DND-41 (cell line): ENCODE measurements at places on chromosomes 1 and 21.

GRCh38 chr1:110102081-110102480, 10.2 kb upstream of the UBL4B start:
- DNase-seq, result no peak
- H3K36me3 ChIP-seq, result no peaks in the 10 kb centered on the region
- H3K4me3 ChIP-seq, result no peak overlapping the region
- H3K27me3 ChIP-seq, result peaks cover 12% of the 10 kb centered on the region
- H3K27ac ChIP-seq, result no peak overlapping the region

DNA sequence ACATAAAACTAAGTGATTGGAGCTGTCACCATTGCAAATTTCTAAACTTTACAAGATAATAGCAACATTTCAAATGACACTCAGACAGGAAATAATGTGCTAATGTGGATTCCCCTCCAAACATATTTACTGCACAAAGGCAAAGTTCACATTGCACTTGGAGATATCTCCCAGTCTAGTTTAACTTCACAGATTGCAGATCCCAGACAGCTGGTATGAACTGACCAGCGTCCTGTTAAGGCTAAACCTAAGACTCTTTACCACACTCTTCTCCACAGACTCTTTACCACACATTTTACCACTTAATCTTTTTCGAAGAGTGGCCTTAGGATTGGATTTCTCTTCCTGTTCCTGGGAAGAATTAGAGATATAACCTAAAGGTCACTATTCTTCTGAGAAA, 40.6 kb upstream of the HSD3B1 start:
- H3K4me1 ChIP-seq, result no peaks in the 10 kb centered on the region
- H3K27ac ChIP-seq, result no peak overlapping the region
- peaks cover 6% of the 10 kb centered on the region for H3K27me3 ChIP-seq

- H3K4me3 ChIP-seq, result no peak overlapping the region
- DNase-seq, result no peak
- no peaks in the 10 kb centered on the region for H3K27me3 ChIP-seq
- H3K36me3 ChIP-seq, result no peaks in the 10 kb centered on the region
- H3K27ac ChIP-seq, result no peak overlapping the region
Observed at GRCh38 chr1:101738475-101738874, 258.3 kb downstream of the OLFM3 start.

GRCh38 chr1:168832661-168833060, 103.7 kb upstream of the DPT start:
- no peaks in the 10 kb centered on the region for H3K36me3 ChIP-seq
- no peak overlapping the region for H3K4me3 ChIP-seq
- no peaks in the 10 kb centered on the region for H3K27me3 ChIP-seq
- no peak overlapping the region for H3K27ac ChIP-seq
- DNase-seq, result no peak

- H3K36me3 ChIP-seq, result peaks cover 73% of the 10 kb centered on the region
- H3K27ac ChIP-seq, result no peak overlapping the region
- no peak for DNase-seq
- H3K4me3 ChIP-seq, result no peak overlapping the region
- peaks cover under 1% of the 10 kb centered on the region for H3K4me1 ChIP-seq
Observed at GRCh38 chr1:154334079-154335024, 9.0 kb downstream of the ATP8B2 start.

DNA sequence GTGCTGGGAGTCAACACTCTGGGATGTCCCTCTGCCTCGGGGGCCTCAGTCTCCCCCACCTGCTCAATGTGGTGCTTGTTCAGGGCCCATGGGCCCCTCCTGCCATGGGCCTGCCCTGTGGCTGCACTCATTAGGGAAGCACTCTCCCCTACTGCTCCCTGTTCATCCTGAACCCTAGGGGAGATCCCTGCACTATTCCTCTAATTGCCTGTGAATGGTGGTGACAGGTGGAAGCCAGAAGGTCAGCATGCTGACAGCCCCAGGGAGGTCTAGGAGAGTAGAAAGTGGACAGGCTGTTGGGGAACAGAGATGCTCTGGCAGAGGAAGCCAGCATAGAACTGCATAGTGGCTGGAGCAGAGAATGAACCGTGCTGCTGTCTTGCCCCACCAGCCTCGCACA, 217.6 kb downstream of the TRABD2B start:
- no peak overlapping the region for H3K4me3 ChIP-seq
- no peaks in the 10 kb centered on the region for H3K4me1 ChIP-seq
- no peak overlapping the region for H3K27ac ChIP-seq
- H3K27me3 ChIP-seq, result peaks cover 10% of the 10 kb centered on the region

DNA sequence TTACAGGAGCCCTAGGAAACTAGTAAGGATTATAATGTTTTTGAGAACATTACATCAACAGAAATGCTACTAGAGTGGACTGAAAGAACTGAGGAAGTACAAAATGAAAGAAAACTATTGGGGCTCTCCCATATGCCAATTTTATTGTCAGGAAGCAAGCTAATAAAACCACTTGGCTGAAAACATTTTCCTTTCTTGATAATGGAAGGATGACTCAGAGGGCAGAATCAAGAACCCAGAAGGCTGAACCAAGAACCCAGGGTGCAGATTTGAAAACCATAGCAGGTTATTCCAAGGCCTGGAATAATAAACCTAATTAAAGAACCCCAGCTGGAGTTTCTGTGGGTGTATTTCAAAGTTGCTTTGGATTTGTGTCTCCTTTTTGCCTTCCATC, 70.7 kb downstream of the RPE65 start:
- H3K4me1 ChIP-seq, result no peaks in the 10 kb centered on the region
- no peak overlapping the region for H3K27ac ChIP-seq
- DNase-seq, result no peak
- H3K36me3 ChIP-seq, result no peaks in the 10 kb centered on the region
- H3K27me3 ChIP-seq, result peaks cover 3% of the 10 kb centered on the region
- no peak overlapping the region for H3K4me3 ChIP-seq

DNA sequence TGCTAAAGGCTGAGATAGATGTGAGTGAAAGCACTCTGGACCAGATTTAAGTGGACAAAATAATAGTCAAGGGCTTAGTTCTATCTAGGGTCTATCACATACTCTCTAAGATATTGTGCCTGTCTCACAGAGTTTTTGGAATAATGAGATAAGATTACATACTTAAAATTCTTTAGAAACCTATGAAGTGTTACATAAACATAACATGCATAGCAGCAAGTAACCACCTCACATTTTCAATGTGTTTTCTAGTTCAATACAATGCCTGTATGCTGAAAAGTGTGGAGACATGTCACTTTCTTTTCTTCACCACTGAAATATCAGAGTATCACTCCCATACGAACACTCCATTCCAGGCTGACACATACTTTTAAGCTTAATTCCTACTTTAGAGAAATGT, 16.2 kb downstream of the SDCCAG8 start:
- no peak overlapping the region for H3K27ac ChIP-seq
- no peak for DNase-seq
- no peak overlapping the region for H3K4me3 ChIP-seq
- H3K27me3 ChIP-seq, result no peaks in the 10 kb centered on the region
- peaks cover 2% of the 10 kb centered on the region; the same call in 1 of the 2 replicates for H3K4me1 ChIP-seq
- H3K36me3 ChIP-seq, result peaks cover 37% of the 10 kb centered on the region

- H3K4me1 ChIP-seq, result peaks cover 27% of the 10 kb centered on the region
- DNase-seq, result no peak
- no peak overlapping the region for H3K4me3 ChIP-seq
- no peaks in the 10 kb centered on the region for H3K36me3 ChIP-seq
- H3K27me3 ChIP-seq, result no peaks in the 10 kb centered on the region
Observed at GRCh38 chr1:234512451-234512861, 33.5 kb upstream of the TARBP1 start.

DNA sequence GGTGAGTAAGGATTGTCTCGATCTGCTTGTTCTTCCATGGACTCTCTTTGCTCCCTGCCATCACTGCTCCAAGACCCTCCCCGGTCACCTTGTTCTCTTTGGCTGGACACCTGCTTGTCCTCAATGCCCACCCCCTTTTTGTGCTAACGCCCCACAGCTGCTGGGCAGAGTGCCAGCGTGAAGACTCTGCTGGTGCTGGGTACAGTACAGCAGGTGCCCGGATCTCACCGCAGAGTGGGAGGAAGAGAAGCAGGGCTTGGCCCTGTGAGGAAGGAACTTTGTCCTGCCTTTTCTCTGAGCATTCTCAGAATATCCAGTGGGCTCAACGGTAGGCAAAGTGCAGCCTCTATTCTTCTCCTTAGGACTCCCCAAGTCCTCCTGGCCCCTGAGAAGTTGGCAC, 90.1 kb downstream of the PLXNA2 start:
- H3K4me1 ChIP-seq, result no peaks in the 10 kb centered on the region
- H3K4me3 ChIP-seq, result no peak overlapping the region
- H3K27me3 ChIP-seq, result peaks cover 28% of the 10 kb centered on the region
- no peaks in the 10 kb centered on the region for H3K36me3 ChIP-seq

DNA sequence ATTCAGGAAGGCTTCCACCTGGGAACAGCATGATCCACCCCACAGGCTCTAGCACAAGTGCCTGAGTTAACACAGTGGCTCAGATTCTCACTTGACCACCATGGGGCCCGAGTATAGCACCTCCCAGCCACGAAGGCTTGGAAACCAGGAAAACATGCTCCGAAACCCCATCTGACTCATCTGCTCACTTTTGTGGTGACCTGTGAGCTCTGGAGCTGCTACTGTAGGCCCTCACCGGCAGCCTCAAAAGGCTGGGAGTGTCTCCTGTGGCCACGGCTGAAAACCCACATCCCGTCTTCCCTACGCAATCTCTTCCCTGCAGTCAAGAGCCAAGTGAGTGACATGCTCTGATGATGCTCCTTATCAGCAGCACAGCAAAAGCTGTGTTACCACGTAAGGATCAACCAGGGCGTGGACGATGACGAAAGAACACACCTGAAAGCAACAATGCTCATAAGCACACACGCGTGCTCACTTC, 81.4 kb downstream of the TGFBR3 start:
- peaks cover 24% of the 10 kb centered on the region for H3K4me1 ChIP-seq
- no peak overlapping the region for H3K4me3 ChIP-seq
- H3K27me3 ChIP-seq, result no peaks in the 10 kb centered on the region
- H3K36me3 ChIP-seq, result no peaks in the 10 kb centered on the region

DNA sequence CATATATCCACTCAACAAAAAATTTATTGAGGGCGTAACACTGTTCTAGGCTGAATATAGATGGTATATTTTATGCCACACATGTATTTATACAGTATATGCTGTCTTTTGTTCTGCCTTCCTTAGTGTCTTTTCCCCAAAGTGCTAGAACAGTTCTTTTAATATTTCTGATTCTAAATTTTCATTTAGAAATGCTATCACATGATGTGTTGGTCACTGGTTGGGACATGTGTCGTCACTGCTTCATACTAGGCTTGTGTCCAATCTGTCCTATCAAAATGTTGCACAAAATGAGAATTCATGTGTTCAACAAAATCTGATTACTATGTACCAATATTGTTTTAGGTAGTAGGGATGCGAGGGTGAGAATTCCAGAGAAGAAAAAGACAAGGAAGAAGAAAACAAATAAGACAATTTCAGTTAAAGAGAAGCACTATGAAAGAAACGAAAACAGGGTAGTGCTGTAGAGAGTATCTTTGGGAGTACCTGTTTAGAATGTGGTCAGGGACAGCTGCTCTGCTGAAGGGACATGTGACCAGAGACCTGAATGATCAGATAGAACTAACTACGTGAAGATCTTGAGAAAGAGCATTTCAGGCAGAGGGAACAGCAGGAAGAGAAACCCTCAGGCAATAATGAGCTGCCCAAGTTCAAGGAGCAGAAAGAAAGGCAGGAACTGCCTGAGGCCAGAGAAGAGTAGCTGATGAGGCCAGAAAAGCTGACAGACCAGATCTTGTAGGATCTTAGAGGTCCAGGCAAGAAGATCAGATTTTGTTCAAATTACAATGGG, 1.3 kb downstream of the KMO start:
- no peaks in the 10 kb centered on the region for H3K36me3 ChIP-seq
- DNase-seq, result no peak
- no peak overlapping the region for H3K27ac ChIP-seq
- H3K4me1 ChIP-seq, result peaks cover 10% of the 10 kb centered on the region

DNA sequence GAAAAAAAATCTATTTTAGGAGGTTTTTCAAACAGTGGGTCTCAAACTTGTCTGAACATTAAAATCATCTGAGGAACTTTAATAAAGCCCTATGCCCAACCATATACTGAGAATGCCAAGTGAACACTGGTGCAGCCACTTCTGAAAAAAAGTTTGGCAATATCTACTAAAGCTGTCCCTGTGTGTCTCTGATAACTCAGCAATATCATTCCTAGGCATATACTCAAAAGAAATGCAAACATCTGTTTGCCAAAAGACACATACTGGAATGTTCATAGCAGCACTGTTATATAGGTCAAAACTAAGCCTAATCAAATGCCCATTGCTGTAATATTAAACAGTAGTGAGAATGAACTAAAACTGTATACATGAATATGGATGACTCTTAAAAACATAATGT, 74.2 kb upstream of the RGS4 start:
- H3K27me3 ChIP-seq, result peaks cover 5% of the 10 kb centered on the region
- H3K36me3 ChIP-seq, result no peaks in the 10 kb centered on the region
- H3K4me1 ChIP-seq, result no peaks in the 10 kb centered on the region
- H3K4me3 ChIP-seq, result no peak overlapping the region
